ENCODE measurements at places on chromosomes 1 and 21. TPM values are rescaled to one million over a fixed set of nuclear protein-coding genes. Genes with fewer than 3 reads are reported as not detected.

The FGR gene
- not detected for total RNA-seq

The C21orf91 gene
- 32.9 TPM for total RNA-seq

GRCh38 chr1:112514901-112515300 is 6.1 kb downstream of the WNT2B start:
- H3K36me3 ChIP-seq, result peaks cover 3% of the 10 kb centered on the region
- no peak overlapping the region for H3K4me3 ChIP-seq
- H3K4me1 ChIP-seq, result peaks cover 6% of the 10 kb centered on the region

DNA sequence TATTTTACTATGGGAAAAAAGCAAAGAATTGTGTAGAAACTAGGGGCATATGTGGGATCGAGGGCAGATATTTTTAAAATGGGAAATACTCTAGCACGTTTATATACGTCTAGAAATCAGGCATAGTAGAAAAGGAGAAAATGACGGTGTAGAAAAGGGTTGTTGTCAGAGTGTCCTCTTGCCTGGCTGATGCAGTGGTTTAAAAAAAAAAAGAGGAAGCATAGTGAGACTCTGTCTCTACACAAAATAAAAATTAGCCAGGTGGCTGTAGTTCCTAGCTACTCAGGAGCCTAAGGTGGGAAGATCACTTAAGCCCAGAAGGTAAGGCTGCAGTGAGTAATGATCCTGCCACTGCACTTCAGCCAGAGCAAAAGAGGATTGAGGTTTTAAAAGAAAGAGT is 64.7 kb upstream of the LRRC7 start:
- peaks cover under 1% of the 10 kb centered on the region for H3K4me1 ChIP-seq
- H3K36me3 ChIP-seq, result no peaks in the 10 kb centered on the region
- no peak overlapping the region for H3K27ac ChIP-seq
- no peaks in the 10 kb centered on the region for H3K27me3 ChIP-seq
- no peak overlapping the region for H3K4me3 ChIP-seq
